Cortex of kidney (tissue), 1 donor: ENCODE measurements at places on chromosomes 11 and 22.
A peak's percentile ranks its signal among the peaks of the same experiment; 100 is the strongest.

GRCh38 chr11:2140411-2141400 is 1.5 kb upstream of the IGF2 start:
- DNase-seq: no peak

- no peak for DNase-seq
Observed at GRCh38 chr11:12303421-12304149, 73.8 kb upstream of the PARVA start.

- no peak for DNase-seq
Observed at GRCh38 chr11:3736816-3737215, 60.5 kb downstream of the NUP98 start.

GRCh38 chr11:61972672-61973475 is 5.4 kb upstream of the FTH1 start:
- no peak for DNase-seq

GRCh38 chr22:36588285-36588684 is 59.3 kb upstream of the EIF3D start:
- no peak for DNase-seq

DNA sequence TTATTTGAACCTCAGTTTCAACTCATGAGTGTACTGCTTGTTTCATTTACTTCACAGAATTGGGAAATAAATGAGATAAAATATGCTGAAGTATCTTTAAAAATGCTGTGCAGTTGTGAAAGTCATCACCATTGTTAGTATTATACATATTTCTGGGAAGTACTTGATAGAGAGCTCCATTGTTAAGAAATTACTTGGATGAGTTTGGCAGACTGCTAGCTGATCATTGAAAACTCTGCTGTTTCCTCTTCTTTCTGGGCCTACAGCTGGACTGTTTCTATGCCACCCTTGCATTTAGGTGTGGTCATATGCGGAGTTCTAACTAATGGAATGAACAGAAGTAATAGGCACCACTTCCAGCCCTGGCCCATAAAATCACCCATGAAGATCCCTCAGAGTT is 10.0 kb downstream of the SIK2 start:
- DNase-seq: no peak

GRCh38 chr11:24496386-24496735 is 492 bp upstream of the LUZP2 start:
- no peak for DNase-seq

GRCh38 chr11:103648670-103649400 is 387.6 kb upstream of the DDI1 start:
- no peak for DNase-seq

DNA sequence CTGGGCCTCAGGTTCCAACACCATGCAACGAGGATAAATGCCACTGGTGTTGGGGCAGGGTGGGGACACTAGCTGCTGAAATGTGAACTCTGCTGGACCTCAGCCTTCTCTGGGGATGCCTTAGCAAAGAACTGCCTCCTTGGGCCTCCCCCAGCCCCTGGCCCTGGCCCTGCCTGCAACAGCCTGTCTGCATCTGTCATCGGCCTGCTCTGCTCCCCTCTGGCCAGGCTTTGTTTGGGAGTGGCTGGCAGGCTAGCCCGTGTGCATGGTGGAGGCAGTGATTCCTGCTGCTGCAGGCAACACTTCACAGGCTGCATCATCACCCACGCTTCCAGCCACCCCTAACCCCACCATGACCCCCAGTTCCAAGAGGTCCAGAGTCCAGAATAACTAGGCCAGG is 11.5 kb upstream of the MYOD1 start:
- DNase-seq: no peak

GRCh38 chr22:46102752-46103151 is 47.6 kb upstream of the PPARA start:
- DNase-seq: no peak

DNA sequence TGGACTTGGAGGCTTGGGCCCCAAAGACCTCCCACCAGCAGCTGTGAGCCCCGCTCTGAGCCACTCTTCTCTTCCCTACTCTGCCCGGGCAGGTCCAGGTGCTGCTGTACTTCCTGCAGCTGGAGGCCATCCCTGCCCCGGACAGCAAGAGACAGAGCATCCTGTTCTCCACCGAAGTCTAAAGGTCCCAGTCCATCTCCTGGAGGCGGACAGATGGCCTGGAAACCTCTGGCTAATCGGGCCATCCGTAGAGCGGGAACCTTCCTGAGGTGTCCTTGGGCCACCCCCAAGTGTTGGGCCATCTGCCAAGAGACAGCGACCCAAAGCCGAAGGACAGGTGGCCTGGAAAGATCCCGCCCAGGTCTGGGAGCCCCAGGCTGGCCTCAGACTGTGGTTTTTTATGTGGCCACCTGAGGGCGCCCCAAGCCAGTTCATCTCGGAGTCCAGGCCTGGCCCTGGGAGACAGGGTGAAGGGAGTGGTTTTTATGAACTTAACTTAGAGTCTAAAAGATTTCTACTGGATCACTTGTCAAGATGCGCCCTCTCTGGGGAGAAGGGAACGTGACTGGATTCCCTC is 135.1 kb downstream of the BCR start:
- DNase-seq: no peak

- no peak for DNase-seq
Observed at GRCh38 chr11:14635546-14635945, 8.1 kb upstream of the PDE3B start.

- DNase-seq: no peak
Observed at GRCh38 chr11:77596626-77597025, 6.9 kb downstream of the AQP11 start.

GRCh38 chr22:39920134-39920743 is 19.4 kb downstream of the GRAP2 start:
- DNase-seq: no peak

- no peak for DNase-seq
Observed at GRCh38 chr11:20004866-20005265, 155.4 kb downstream of the DBX1 start.

GRCh38 chr11:35752115-35752514 is 89.5 kb downstream of the TRIM44 start:
- no peak for DNase-seq

- no peak for DNase-seq
Observed at GRCh38 chr11:84922836-84923235, 704.3 kb downstream of the DLG2 start.

DNA sequence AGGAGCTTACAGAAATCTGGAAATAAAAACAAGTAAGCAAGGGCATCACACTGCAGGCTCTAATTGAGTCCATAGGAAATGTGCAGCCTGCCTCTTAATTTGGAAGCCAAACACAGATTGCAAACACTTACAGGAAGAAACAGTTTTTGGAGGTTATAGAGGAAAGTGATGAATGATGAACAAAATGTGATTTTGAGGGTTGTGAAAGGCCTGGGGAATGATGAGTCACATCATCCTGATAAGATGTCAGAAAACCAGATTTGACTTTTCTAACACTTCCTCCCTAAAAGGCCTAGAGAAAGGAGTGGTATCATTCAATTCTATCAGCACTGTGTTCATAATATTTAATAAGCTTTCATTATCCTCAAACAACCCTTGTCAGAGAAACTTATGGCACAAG is 96.6 kb upstream of the POU2AF2 start:
- DNase-seq: no peak

- no peak for DNase-seq
Observed at GRCh38 chr11:15930442-15931025, 425.8 kb downstream of the SOX6 start.

DNA sequence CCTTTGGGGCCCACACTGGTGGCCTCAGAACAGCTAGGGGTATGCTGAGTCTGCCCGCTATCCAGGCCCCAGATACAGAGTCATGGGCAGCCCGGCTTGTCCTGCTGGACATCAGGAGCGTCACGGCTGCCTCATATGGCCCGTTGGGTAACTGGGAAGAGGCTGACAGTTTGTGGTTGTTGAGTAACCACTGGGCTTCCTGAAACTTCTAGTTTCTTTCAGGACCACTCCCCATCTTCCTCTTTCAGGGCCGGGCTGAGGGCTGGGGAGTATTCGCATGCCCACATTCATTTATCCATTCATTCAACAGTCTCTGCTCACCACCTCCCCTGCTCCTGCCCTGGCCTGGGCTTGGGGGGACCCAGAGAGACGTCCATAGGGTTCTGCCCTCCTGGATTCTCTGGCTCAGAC is 13.4 kb upstream of the P2RY2 start:
- DNase-seq: no peak

DNA sequence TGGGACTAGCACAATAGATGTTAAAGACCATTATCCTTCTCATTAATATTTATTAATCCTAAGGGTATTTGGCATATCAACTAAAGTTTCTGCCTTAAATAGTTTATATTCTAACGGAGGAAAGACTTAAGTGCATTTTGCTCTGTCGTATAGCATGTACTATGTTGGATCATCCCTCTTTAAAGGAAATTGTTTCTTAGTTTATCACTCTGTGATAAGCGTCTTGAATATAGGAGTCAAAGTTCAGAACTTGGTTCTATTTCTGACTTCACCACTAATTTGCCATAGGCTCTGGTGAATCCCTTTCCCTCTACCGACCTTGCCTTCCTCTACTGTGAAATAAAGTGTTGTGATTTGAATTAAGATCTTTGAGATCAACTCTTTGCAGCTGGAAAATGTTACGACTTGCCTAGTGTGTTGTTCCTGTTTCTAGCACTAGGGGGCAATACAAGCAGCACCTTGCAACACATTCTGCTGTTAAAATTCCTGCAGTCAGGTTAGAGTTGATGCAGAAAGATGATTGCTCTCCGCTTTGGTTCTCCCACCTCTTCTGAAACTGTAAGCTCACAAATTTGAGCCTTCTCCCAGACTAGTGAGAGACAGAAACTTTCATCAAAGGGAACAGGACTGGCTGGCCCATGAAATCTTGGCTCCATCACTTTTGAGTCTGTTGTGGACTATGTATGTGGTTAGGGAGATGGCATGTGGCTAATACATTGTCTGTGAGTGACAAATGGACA is 27.8 kb upstream of the ZNRF3 start:
- no peak for DNase-seq

DNA sequence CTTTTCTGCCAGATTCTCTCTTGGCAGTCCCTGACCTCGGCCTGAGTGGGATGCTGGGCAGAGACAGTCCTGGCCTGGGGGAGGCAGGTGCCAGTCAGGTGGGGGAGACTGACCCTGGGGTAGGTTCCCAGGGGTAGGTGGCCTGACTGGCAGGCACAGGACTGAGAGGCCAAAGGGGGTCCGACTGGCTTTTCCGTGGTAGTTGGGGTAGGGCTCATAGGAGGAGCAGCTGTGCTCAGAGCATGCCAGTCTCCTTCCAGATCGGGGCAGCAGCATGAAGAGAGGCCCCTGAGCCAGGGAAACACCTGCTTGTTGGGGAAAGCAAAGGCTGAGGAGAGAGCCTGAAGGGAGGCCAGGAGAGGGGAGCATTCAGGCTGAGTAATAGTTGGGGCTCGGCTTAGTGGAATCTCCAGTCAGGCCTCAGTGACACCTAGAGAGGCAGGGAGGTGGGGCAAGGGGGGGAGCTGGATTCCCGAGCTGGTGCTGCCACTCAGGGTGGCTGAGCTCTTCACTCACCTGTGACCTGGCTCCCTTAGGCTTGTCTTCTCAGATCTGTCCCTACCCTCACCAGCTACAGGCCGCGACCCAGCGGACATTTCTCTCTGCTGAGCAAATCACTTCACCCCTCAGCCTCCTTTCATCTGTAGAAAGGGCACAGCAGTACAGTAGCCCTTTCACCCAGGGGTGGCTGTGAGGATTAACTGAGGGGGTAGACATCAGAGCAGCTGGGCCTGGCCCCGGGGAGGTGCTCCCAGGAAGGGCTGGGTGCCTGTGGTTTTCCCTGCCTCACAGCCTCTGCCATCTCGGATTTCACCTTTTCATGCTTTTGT is 26.2 kb downstream of the MCM5 start:
- no peak for DNase-seq

DNA sequence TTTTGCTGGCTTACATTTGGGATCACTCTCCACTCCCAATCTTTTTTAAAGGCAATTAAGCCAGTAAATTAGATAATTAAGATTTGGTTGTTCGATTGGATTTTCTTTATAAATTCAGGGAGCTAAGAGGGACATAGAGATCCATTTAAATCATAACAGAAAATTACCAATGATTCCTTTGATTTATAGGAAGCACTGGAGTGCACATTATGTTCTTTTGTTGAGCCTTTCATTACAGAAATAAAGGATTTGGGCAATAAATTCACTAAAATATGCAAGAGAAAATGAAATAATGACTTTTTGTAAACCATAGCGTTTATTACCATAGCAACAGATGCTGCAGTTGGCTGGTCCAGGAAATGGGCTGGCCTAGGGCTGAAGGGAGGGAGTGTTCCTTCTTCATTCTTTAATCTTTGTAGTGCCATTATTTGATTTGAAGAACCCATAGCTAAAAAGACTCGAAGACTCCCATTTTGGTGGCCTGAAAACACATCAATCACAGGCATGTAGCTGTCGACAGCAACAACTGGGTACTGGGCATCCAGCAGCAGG is 73.0 kb downstream of the C2CD3 start:
- no peak for DNase-seq

- no peak for DNase-seq
Observed at GRCh38 chr11:12854297-12854661, 154.8 kb upstream of the RASSF10 start.

- DNase-seq: no peak
Observed at GRCh38 chr11:60064111-60064510, 7.6 kb downstream of the MS4A3 start.

DNA sequence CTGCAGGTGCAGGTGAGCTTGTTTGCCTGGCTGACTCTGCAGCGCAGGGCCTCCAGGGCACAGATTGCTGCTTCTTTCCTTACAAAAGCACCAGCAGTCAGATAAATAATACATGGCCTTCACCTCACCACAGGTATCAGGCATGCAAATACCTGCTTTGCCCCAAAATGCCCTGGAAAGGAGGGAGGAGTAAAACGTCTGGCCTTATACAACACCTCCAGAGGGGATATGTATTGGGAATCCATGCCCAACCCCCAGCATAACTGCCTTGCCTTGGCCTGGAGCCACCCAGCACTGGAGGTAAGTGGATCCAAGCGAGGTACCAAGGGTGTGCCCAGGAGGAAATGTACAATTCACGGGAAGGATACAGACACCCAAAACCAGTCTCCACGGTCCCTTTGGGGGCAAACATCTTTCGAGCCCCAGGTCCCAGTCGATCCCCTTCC is 860 bp downstream of the TMEM184B start:
- DNase-seq: no peak

DNA sequence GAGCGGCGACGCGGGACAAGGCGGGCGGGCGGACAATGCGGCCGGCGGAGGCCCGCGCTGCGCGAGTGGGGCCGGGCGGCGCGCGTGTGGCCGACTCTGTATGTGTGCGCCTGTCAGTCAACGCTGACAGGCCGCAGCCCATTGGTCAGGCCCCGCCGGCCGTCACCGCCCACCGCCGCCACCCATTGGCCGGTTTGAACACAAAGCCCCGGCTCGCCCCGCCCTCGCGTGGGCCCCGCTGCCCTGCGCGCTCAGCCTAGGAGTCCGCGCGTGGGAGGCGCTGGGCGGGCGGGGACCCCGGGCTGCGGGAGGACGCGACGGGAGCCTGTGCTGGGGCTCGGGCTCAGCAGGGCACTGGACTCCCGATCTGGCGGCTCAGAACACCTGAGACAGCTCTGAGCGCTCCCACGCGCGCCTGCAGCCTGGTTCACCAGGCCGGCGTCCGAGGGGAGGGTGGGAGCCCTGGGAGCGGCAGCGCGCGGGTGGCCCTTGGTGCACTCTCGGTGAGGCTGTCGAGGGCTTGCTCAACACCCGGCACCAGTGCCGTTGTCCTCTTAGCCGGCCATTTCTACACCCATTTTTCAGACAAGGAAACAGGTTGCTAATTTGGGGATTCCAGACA is at the start of gene SUN2:
Gene SUN2, minus strand, starts transcription at position 88 of the 622 bp plus-strand sequence. CDS start 3,370 bp downstream, outside the sequence.
- DNase-seq: peak; percentile 46

- no peak for DNase-seq
Observed at GRCh38 chr11:98227278-98227677, 793.5 kb upstream of the CNTN5 start.
